Mesenteric fat pad (tissue), 1 donor: ENCODE measurements at places on chromosomes 2 and 18. TPM values are rescaled to one million over a fixed set of nuclear protein-coding genes. Genes with fewer than 3 reads are reported as not detected.

Gene MALT1
- total RNA-seq: 17.3 TPM

Gene EIF2B4
- total RNA-seq: 47.0 TPM

Gene CTAGE1
- total RNA-seq: not detected

Gene ARHGAP15
- 11.6 TPM for total RNA-seq

Gene CTDP1
- 20.8 TPM for total RNA-seq

Gene RAB17
- 0.87 TPM for total RNA-seq

Gene CERKL
- not detected for total RNA-seq

Gene NR4A2
- 67.7 TPM for total RNA-seq

Gene SNORC
- 0.64 TPM for total RNA-seq

Gene POMC
- total RNA-seq: 3.4 TPM

Gene CFC1
- total RNA-seq: not detected

Gene MEP1B
- total RNA-seq: 0.42 TPM
